ENCODE measurements at places on chromosomes 12 and 14. TPM values are rescaled to one million over a fixed set of nuclear protein-coding genes. Genes with fewer than 3 reads are reported as not detected.

DNA sequence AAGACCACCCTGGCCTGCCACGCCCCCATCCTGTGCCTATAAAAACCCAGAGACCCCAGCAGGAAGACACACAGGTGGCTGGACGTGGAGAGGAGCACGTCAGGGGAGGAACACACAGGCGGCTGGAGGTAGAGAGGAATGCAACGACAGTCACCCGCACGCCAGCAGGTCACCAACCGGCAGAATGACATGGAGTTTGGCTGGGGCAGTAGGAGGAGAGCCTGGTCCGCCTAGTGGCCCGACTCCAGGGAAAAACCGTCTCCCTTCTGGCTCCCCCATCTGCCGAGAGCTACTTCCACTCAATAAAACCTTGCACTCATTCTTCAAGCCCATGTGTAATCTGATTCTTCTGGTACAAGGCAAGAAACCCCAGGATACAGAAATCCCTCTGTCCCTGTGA is 62.7 kb upstream of the KCNH3 start:
- DNase-seq: no peak

GRCh38 chr14:44507183-44507582 is at the start of gene FSCB:
Gene FSCB, minus strand, starts transcription at chr14:44507283. Its CDS starts 296 bp downstream, at chr14:44506987.
- no peak for DNase-seq

- no peak for DNase-seq
These were observed 41.8 kb upstream of the SNX6 start for GRCh38 chr14:34671716-34672115.

DNA sequence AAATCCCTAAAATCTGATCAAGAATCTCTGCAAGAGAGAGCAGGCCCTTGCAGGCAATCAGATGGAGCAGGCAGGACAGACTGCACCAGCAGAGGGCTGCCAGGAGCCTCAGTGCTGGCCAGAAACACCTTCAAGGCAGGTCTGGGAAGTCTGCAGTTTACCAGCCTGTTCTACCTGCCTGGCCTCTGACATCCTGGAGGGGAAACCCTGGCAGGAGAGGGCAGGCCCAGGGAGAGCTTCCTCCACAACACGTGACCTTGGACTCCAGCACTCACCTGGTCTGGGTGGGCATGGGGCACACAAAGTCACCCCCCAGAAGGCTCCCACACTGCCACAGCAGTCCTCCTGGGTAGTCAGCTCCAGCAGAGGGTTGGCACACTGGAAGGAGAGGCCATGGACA is 56.0 kb downstream of the ISCA2 start:
- no peak for DNase-seq

Gene PNMA1
- 30.1 TPM for total RNA-seq

DNA sequence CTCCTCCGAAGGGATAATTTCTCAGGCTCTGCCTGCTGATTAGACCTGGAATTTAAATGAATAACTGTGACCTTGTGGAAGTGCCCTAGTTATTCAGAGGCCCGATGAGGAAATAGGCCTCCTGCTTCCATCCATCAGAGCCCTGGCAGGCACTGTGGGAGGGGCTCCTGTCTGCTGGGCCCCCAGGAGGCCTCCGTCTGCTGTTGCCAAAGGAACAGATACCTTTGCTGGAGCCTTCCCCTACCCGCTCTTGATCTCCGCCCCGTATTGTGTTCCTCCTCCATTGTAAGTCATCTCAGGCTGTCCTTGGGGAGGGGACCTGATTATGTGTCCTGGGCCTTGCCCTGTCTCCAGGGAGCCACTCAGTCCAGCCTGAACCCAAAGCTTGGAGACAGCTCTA is 112.3 kb downstream of the NRXN3 start:
- no peak for DNase-seq

Gene LRTM2
- 0.07 TPM for total RNA-seq

DNA sequence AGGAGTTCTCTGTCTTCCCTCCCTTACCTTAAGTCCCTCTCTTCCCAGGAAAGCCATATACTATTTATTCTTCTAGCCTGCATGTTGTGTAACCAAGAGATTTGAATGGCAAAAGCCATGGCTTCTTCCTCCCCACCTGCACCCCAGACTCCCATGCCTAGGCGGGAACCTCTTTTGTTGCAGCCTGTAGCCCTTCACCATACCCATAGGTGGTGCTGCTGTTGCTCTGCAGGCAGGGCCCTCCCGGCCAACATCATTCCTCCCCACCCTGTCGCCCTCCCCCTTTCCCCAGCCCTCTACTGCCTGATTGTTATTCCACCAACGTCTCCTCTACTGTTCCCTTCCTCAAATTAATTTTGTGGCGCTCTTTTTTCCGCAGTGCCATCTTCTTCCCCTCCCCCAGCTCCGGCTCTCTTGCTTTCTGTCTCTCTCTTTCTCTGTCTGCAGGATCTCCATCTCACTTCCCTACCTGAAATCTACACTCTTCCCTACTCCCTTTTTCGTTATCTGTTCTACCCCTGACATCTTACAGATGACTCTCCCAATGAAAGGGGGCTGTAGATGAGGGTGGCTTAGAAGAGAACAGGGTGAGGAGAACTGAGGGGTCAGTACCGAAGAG is 13.8 kb downstream of the NGDN start:
- no peak for DNase-seq

Gene ARHGEF40
- 0.16 TPM for total RNA-seq
